Uterus (tissue), 4 donors: ENCODE measurements at places on chromosomes 7 and 10. TPM values are rescaled to one million over a fixed set of nuclear protein-coding genes. Genes with fewer than 3 reads are reported as not detected.

GRCh38 chr7:75072981-75073283, 670 bp downstream of the RCC1L start:
- H3K27ac ChIP-seq: peak overlapping the region; percentile 93
- no peaks in the 10 kb centered on the region for H3K4me1 ChIP-seq
- H3K27me3 ChIP-seq: no peaks in the 10 kb centered on the region
- peak overlapping the region; percentile 82 for H3K4me3 ChIP-seq
- DNase-seq: no peak

DNA sequence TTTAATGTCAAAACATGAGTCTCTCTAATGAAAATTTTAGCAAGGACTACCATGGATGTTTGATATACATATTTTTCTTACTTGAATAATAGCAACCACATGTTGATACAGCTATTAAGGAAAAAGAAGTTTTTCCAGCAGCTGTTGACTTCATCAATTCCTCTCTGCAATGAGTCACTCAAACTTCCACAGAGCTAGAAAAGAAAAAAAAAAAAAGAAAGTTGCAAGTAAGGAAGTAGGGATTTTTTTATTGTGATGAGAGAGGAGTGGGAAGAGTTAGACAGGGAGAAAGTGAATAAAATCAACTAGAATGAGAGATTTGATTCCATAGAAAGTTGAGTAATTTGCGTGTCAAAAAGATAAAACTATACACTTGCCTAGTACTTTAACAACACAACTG, 46.2 kb downstream of the CAV1 start:
- H3K27ac ChIP-seq: no peak overlapping the region
- no peaks in the 10 kb centered on the region for H3K4me1 ChIP-seq
- DNase-seq: no peak
- H3K27me3 ChIP-seq: no peaks in the 10 kb centered on the region

DNA sequence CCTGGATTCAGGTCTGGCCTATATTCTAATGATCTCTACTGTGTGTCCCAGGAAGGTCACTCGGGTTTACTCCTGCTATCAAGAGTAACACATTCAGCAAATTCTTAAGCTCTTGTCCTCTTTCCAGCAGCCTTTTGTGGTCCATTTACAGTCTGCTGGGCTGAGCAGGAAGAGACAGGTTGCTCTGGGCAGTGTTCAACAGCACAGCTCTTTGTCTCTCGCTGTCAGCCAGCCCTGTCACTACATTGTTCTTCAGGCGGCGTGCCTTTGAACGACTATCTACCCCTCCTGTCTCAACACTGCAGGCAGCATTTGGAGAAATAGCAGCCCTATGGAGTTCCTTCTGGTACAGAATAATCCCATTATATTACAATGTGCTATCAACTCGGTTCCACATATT, 192.2 kb upstream of the TBX20 start:
- no peak for DNase-seq
- no peaks in the 10 kb centered on the region for H3K27me3 ChIP-seq
- H3K4me3 ChIP-seq: no peak overlapping the region
- no peak overlapping the region for H3K27ac ChIP-seq
- no peaks in the 10 kb centered on the region for H3K36me3 ChIP-seq

GRCh38 chr7:106071356-106071998, 40.6 kb downstream of the SYPL1 start:
- peak overlapping the region; percentile 73 for H3K27ac ChIP-seq
- no peak overlapping the region for H3K4me3 ChIP-seq
- no peaks in the 10 kb centered on the region for H3K36me3 ChIP-seq
- no peaks in the 10 kb centered on the region for H3K4me1 ChIP-seq

DNA sequence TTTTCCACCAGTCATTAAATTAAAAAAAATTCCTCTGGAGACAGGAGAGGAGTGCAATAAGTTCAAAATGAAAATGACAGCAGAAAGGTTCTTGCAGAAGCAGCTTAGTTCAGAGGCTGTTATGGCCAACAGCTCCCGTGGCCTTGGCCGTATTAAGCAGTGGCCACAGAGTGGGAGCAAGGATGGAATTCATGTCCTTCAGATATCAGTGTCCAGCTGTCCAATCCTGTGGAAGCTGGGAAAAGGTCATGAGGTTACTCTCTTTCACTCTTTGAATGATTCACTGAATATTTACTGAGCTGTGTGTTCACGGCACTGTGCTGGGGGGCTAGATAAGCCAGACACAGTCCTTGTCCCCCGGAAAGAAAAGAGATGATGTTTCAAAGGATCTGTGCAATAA, 231.8 kb downstream of the BMPER start:
- no peak overlapping the region for H3K27ac ChIP-seq
- H3K27me3 ChIP-seq: no peaks in the 10 kb centered on the region
- no peaks in the 10 kb centered on the region for H3K36me3 ChIP-seq
- DNase-seq: no peak

DNA sequence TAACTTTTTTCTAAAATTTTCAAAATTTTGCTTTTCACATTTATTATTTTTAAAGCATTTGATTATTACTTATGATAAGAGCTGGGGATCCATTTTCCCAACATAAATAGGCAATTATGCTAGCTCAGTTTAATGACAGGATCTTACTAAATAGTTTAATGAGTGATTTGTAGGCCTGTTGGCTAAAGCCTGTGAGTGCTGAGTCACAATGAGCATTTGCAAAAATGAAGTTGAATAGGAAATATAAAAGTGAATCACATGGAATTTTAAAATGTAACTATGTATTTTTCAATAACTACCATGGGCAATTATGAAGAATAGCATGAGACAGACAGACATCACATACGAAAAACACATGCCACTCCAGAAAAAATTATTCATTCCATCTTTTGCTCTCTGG, 45.1 kb upstream of the ZPBP start:
- H3K27me3 ChIP-seq: no peaks in the 10 kb centered on the region
- no peaks in the 10 kb centered on the region for H3K36me3 ChIP-seq
- no peak overlapping the region for H3K4me3 ChIP-seq
- no peak overlapping the region for H3K27ac ChIP-seq

GRCh38 chr10:69851306-69851705, 49.6 kb downstream of the COL13A1 start:
- no peaks in the 10 kb centered on the region for H3K4me1 ChIP-seq
- no peak overlapping the region for H3K4me3 ChIP-seq
- H3K27me3 ChIP-seq: no peaks in the 10 kb centered on the region
- no peaks in the 10 kb centered on the region for H3K36me3 ChIP-seq
- no peak overlapping the region for H3K27ac ChIP-seq

GRCh38 chr7:87886875-87887274, 10.6 kb downstream of the DBF4 start:
- no peaks in the 10 kb centered on the region for H3K4me1 ChIP-seq
- no peak overlapping the region for H3K27ac ChIP-seq

The ZNRF2 gene
- 40.6 TPM for total RNA-seq

The ANKRD7 gene
- total RNA-seq: not detected

The VWDE gene
- not detected for total RNA-seq

The GNAT3 gene
- total RNA-seq: not detected

The CTAGE15 gene
- under 0.01 TPM for total RNA-seq
